ENCODE measurements at places on chromosomes 2 and 18. TPM values are rescaled to one million over a fixed set of nuclear protein-coding genes. Genes with fewer than 3 reads are reported as not detected.

GRCh38 chr2:119136093-119136492, 22.5 kb downstream of the C1QL2 start:
- no peak for DNase-seq

The ABCG5 gene
- not detected for total RNA-seq

The CDH19 gene
- not detected for total RNA-seq

The CCDC195 gene
- total RNA-seq: not detected

- no peak for DNase-seq
These were observed 2.9 kb upstream of the SLC9A4 start for GRCh38 chr2:102470168-102470567.

The MDH1B gene
- 0.20 TPM for total RNA-seq
